Adrenal gland (tissue), 19 donors: ENCODE measurements at places on chromosomes 1 and 21. TPM values are rescaled to one million over a fixed set of nuclear protein-coding genes. Genes with fewer than 3 reads are reported as not detected.

GRCh38 chr1:7355646-7356045 is 415.4 kb upstream of the VAMP3 start:
- DNase-seq: no peak

DNA sequence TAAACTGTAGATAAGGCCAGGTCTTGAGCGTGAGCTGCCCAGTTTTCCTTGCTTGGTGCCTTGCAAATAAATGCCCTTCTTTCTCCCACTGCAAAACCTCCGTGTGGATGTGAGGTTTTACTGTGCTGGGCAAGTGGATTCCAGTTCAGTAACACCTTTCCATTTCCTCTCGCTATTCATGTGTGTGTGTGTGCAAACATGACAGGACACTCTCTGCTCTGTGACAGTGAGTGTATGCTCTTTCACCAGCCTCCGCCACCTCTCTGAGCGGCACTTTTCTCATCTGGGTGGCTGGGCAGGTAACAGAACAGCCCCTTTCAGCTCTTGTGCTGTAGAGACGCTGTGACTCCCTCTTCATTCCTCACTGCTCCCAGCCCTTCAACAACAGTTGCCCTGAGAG is 23.9 kb downstream of the CNIH3 start:
- DNase-seq: no peak

Gene RNF186
- total RNA-seq: not detected

Gene TCHHL1
- total RNA-seq: not detected

DNA sequence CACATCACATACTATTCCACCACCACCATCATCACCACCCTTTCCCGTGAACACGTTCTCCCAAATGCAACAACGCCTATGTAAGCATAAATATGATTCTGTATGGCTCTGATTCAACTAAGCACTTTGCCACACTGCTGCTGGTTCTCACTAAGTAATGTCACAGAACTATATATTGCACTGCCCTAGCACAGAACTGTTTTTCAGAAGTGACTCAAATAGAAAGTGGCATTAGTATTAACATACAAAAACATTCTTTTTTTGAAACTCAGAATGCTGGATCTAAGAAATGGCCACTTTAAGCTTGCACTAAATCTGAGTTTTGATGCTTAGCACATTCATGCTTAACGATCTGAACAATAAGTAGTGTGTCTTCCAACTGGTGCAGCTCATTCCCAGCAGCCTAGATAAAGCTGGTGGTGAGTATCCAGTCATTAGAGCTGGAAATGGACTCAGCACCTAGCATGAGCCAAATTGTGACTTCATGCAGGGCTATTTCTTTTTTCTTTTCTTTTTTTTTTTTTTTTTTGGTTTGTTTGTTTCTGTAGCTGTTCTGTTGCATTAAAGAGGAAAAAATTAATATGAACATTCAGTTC is 46.2 kb upstream of the ZC3H11B start:
- DNase-seq: no peak

- DNase-seq: peak; percentile 94
These were observed at the start of gene MDM4 for GRCh38 chr1:204516180-204516879. Gene MDM4, plus strand, starts transcription at chr1:204516406. Its CDS starts 9,113 bp downstream, at chr1:204525519.

DNA sequence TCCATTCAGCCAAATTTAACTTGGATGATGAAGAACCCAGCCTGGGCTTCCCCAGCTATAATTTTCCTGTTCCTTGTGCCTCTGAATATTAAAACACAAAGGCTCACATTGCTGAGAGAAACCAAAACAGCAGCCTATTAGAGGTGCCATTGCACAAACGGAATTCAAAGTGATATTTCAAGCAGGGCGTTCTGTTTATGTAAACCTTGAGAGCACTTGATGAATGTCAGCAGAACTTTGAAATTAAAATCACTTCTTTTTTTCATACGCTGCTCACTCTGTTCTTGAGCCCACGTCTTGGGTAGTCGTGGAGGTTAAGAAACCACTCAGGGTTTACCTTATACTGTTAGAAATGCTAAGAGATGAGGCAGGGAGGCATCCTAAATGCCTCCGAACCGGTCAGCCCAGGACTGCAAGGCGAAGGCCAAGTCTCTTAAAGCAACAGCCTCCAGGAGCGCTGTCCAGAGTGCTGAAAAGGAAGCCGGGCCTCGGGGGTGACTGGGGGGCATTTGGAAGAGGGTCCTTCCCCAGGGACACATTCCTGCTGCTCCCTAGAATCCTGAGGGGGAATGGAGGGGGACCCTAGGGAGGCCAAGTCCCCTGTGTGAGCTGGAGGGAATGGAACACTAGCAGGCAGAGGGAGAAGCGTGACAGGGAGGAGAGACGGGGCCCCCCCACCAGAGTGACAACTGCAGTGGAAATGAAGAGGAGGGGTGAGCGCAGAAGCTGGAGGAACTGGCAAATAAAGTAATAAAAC is 154.8 kb upstream of the VAMP3 start:
- DNase-seq: peak; percentile 65

DNA sequence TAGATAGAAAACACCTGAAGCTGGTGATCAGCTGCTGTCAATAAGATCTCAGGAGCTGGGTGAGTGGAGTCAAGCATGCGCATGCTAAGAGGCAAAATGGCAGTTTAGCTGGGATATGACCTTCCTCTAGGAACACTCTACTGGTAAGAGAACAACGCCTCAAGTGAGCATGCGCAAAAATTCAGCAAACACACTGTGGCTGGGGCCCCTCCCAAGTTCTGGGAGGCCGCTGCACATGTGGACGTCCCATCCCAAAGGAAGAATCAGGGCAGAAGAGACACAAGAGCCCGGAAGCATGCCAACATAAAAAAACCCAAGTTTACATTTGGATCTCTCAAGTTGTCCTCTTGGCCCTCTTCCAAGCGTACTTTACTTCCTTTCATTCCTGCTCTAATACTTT is 126.3 kb upstream of the F3 start:
- no peak for DNase-seq

Gene CFAP45
- not detected for total RNA-seq

DNA sequence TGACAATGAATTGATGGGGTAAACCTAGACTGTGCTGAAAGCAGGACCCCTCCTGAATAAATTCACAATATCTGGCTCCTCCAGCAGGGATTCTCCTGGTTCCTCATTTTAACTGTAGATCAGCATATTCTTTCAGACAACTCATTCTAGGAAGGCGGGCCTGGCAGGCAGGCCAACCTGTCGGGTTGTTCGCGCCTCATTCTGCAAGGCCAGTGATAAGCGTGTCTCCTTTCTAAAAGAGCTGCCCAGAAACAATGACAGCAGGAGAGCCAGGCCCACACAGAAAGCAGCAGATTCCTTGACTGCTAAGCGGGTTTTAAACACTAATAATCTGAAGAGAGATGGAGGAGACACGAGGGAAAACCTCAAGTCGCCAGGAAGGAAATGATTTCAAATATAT is 70.0 kb downstream of the NTPCR start:
- no peak for DNase-seq

- no peak for DNase-seq
These were observed 12.4 kb downstream of the EPHB2 start for GRCh38 chr1:22722901-22723550.

DNA sequence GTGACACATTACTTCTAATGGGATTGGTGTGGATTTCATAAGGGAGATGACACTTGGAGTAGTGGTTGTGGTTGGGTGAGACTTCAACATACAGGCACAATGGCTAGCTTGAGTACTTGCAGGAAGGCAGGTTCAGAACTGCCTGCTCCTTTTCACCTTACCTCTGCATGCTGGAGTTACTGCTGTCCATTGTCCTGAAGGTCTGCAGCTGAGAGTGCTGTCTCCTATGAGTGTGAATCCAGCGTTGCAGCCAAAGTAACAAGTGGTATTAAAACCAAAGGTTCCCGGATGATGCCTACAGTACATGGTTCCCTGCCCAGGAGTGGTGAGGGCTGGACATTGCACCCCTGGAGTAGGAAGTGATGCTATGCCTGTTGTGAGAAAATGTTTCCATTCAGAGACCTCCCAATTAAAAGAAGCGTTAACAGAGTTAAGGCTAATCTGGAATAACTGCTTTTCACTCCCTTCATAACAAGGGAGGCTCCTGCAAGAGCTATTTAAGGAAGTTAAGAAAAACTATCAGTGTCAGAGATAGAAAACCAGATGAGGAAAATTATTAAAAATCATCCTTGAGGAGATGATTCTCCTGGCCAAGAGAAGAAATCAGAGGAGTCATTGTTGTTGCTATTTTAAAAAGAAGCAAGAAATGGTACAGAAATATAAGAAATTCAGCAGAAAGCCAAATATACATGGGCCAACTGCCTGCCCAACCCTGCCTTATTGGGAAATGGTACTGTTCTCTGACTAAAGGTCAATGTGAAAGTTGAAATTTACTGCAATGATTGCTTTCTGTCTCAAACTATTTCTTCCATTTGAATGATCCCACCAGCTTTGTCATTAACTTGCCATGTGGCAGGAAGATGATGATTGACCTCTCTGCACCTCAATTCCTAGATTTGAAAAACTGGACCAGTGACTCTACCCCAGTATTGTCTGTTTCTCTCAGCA is 9.8 kb upstream of the F5 start:
- no peak for DNase-seq

DNA sequence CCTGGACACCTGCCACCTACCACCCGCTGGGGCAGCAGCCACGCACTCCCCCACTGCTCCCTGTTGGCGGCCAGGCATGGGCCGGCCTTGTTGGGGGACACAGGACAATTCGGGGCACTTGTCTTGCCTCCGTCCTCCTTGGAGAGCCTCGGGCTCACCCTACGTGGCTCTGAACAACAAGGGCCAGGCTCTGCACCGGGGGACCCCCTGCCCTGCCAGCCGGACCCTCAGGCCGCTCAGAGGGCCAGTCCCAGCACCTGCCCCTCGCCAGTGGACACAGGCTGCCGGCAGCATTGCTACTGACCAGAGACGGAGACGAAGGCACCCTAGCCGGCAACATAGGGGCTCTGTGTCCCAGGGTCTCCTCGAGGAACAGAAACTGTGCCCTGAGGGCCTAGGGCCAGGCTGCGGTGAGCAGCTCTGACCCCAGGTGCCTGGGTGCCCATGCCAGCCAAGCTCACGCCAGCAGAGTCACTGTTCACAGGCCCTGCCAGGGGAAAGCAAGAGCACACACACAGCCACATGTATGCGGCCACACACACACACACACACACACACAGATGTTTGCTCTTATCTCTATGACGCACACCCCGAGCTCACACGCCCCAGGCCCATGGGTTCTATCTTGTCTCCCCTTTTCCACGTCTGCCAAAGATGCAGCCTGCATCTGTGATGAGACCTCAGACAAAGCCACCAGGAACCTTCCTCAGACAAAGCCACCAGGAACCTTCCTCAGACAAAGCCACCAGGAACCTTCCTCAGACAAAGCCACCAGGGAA is 45.9 kb downstream of the MORN1 start:
- DNase-seq: no peak

- DNase-seq: no peak
These were observed 20.5 kb downstream of the PRDM15 start for GRCh38 chr21:41858466-41859296.

Gene CFH
- total RNA-seq: 138 TPM

GRCh38 chr1:162276493-162276892 is 100.2 kb downstream of the SPATA46 start:
- DNase-seq: no peak

Gene OPRD1
- not detected for total RNA-seq

Gene TFF3
- 10.0 TPM for total RNA-seq

DNA sequence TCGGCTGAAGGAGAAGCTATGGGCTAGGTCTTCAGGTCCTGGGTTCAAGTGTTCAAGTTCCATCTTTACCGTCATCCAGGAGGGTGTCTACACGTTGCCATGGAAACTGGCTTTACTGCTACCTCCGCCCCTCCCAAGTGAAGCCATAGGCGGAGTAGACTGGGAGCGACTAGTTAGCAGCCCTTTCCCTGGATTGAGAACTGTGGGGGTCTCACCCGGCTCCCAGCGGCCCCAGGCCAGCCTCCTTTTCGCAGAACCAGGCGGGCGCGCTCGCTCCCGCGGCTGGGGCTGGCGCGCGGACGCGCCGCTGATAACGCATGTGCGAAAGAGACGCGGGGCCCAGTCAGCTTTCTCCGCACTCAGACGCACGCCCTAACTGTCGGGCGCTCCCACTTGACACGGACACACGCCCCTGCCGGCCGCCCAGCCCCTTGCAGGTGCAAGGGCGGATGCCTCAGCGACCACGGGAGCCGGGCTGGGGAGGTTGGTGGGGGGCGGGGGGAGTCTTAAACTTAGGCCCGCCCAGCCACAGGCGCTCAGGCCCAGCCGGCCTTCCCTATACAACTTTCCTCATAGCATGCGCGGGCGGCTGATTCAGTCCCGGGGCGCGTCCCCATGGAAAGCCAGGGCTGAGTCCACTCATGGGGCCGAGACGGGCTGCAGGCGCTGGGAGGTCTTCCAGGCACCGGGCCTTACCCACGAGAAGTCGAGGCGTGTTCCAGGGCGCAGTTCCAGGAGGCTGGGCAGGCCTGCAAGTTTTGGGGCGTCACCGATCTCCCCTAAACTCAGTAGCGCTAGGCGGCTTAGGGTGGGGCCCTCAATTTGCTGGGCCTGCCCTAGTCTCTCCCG is 7.4 kb downstream of the EFNA4 start:
- DNase-seq: peak; percentile 84

- DNase-seq: no peak
These were observed 87.1 kb upstream of the ZNF281 start for GRCh38 chr1:200496937-200497336.

Gene C21orf91
- total RNA-seq: 5.1 TPM

DNA sequence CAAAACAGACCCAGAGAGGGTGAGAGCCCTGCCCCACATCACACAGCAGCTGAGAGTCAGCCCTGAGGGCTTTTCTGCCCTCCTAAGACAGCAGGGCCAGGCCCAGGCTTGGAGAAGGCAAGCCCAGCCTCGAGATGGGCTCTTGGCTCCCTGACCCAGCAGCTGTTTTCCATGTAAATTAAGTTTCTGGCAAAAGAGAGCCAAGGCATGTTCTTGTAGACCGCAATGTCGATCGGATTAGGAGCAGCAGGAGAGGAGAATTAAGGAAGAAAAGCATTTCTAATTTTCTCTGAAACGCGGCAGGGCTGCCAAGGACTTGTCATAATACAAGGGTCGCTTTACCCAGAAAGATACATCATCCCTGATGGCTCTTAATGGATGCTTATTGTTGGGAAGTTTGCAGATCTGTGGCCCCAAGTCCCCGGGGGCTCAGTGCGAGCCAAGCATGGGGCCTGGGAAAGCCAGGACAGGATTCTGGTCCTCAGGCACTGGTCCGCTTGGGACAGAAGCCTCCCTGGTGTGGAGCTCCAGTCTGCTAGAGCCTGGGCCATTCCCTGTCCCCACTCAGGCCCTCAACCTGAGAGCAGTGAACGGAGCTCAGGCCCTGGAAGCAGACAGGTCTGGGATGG is 62.8 kb downstream of the DMRTB1 start:
- peak; percentile 51 for DNase-seq

DNA sequence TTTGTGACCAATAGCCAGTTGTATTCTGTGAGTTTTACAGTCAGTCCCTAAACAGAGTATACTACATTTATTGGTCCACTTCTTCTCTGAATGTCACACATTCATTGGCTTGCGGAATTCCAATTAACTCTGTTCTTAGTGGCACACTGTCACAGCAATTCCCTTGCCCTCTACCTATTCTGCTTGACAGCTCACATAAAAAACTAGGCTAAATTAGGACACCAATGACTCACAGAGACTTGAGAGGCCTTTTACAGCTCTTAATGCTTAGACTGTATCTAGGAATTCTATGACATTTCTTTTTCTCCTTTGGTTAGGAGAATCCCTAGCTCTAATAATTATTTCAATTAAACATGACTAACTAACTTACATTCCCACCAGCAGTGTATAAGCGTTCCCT is 104.1 kb downstream of the NEGR1 start:
- DNase-seq: no peak
